Endothelial cell (in vitro differentiated cells): ENCODE measurements at places on chromosomes 4 and X.

DNA sequence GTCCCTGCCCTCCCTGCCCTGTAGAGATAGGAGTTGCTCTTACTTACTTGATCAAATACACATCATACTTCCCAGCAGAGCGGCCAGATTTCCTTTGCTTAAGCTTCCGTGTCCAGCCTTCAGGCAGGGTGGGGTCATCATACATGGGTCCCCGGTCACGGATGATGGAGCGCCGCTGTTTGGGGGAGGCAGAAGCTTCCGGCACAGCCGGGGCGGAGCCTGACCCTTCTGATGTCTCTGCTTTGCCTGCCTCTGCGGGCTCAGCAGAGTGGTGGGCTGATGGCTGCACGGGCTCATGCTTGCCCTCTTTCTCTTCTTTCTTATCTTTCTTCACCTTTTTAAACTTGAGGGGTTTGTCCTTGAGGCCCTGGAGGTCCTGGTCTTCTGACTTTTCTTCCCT is 12.5 kb upstream of the IRAK1 start:
- DNase-seq: no peak

DNA sequence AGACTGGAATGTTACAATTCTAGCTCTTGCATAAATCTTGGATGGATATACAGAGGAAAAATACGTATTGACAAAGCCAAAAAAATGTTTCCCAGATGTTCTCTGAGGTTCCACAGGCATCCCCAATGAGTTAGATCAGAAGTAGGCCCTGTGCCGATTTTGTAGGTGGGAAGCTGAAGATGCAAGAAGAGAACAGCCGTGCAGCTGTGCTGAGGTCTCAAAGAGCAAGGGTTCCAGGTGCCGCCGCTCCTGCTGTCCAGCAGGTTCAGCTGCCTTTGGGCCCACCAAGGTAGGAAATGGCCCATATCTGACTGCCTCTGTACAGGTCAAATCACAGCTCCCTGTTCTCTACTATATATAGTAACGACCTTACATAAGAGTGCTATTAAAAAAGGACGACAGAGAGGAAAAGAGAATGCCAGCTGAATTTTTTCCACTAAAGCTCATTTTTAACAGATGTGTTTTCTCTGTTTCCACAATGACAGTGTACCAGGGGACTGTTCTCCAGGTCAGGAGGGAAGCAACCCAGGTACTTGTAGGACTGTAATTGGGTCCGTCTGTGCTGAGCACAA is 155.6 kb downstream of the CBR4 start:
- no peak for DNase-seq

DNA sequence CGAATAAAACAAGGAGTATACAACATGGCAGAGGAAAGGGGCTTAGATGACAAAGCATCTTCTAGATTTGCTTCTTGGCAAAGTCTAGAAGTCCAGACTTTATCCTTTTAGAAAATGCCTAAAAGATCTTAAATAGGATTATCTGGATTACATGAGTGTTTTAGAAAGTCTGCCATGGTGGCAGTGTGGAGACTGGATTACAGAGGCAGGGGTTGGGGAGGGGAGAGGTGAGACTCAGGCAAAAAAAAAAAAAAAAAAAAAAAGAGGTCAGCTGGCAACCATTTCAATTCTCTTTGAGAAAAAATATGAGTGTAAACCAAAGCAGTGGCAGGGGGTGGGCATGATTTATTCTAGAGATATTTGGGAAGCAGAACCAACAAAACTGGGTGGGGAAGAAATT is 17.4 kb downstream of the ZNF827 start:
- no peak for DNase-seq

GRCh38 chr4:70874268-70875156 is 27.7 kb upstream of the MOB1B start:
- no peak for DNase-seq

DNA sequence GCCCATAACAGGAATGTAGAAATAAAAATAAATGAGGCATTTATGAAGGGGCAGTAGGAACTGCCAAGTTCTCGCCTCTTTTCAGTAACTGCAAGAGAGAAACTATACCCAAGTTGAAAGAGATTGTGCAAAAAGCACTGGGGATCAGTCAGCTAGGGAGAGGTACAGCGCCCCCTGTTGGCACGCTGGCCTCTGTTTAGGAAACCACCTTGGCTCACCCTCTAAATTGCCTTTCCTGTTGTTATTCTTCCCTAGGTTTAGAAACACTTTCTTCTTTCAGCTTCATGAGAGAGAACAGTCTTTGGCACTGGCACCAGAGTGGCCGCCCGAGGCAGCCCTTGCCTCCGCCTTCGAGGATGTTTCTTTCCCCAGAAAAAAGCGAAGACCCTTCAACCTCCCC is 348.5 kb downstream of the MID1IP1 start:
- DNase-seq: peak; percentile 64

DNA sequence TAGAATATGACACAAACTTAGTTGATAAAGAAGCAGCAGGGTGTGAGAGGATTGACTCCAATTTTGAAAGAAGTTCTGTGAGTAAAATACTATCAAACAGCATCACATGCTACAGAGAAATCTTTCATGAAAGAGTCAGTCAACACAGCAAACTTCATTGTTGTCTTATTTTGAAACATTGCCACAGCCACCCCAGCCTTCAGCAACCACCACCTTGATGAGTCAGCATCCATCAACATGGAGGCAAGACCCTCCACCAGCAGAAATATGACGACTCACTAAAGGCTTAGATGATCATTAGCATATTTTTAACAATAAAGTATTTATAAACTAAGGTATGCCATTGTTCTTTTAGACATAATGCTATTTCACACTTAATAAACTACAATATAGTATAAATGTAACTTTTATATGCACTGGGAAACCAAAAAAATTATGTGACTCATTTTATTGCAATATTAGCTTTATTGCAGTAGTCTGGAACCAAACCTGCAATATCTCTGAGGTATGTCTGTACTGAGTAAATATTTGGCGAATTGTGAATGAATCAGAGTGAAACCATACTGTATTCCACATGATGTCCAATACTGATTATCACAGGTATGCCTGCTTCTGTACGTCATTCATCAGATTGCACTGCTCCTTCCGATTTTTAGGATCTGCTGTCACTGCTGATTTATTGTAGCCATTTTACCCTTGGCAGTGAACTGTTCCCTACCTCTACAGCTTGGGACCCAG is 11.6 kb downstream of the FRMPD4 start:
- DNase-seq: no peak

GRCh38 chr4:126123611-126124325 is 809.0 kb downstream of the FAT4 start:
- DNase-seq: no peak

DNA sequence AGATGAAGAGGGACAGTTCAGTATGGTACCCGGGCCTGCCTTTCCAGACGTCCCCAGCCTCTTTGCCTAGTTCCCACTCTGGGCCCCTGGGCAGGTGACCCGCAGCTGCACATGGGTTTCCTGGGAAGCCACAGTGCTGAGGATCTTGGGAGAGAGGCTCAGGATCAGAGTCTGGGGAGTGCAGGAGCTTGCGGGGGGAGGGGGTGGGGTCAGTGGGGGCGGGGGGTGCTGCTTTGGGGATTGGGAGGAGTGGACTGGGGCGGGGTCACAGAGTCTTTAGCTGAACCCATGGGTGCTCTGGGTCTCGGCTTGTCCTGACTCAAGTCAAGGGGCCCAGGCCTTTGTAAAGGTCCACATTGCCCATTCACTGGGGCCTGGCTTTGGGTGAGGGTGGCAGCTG is 63.6 kb downstream of the TBL1X start:
- DNase-seq: no peak

DNA sequence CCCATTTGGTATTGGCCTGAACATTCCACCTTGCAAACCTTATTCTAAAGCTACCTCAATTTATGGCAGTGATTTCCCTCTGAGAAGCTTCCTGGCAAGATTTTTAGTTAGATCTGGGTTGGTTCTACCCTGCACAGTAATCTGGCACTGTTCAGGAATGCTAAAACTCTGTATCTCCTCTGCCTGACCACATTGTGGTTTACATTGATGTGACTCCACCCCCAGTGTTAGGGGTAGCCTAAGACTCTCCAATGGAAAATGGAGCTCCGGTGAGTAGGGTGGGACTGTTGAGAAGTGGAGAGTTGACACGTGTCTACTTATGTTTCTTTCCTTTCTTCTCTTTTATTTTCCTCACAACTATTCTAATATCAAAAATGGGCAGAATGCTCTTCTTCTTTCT is 45.4 kb downstream of the BMPR1B start:
- no peak for DNase-seq

- no peak for DNase-seq
These were observed 92.6 kb downstream of the TSPAN5 start for GRCh38 chr4:98565681-98566301.

DNA sequence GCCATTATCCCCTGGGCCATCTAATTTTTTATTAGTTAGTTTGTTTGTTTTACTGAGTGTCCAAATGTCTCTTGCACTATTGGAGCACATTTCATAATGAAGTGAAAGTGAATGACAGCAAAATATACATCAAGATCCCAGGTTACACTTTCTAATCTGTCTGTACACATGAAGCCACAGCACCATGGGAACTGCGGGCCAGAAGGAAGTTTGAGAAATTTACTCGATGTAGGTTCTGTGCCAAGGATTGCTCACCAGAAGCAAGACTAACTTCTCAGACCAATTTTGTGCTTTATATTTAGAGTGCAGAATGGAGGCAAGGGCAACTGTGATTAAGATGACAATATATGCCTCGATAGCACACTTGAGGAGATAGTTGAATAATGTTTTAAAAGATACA is 258.0 kb downstream of the COL25A1 start:
- no peak for DNase-seq

GRCh38 chr4:29867412-29867811 is 852.8 kb upstream of the PCDH7 start:
- DNase-seq: no peak

DNA sequence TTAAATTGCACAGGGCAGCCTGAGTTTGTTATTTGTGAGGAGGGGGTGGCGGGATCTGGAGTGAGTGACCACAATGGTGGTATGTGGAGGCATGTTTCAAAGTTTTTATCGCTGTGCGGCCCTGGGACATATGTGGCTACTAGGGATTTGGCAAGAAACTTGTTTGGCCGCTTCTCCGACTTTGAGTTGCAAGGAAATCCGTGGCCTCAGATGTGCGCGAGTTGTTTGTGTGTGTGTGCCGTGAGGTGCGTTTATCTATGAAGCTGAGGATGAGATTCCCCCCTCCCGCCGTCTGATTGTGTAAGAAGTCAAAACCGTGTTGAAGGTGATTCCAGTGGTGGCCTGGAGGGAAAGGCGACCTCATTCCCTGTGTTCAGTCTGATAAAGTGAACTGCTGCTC is 1.4 kb downstream of the JADE3 start:
- peak; percentile 4 for DNase-seq
